ENCODE measurements at places on chromosomes 1 and 21. TPM values are rescaled to one million over a fixed set of nuclear protein-coding genes. Genes with fewer than 3 reads are reported as not detected.

RGS1 gene
- 12.0 TPM for total RNA-seq

KCNA3 gene
- total RNA-seq: 38.1 TPM

SMCP gene
- not detected for total RNA-seq

AVPR1B gene
- not detected for total RNA-seq

PTPN7 gene
- total RNA-seq: 597 TPM

RIPPLY3 gene
- 0.10 TPM for total RNA-seq

KRTAP13-2 gene
- not detected for total RNA-seq

SRGAP2B gene
- 44.4 TPM for total RNA-seq

TINAGL1 gene
- total RNA-seq: not detected

HTR1D gene
- total RNA-seq: not detected

NKAIN1 gene
- not detected for total RNA-seq

Measured in activated T-helper 1 cell treated with anti-CD3 and anti-CD28 coated beads, Interleukin-12 subunit alpha, Interleukin-12 subunit beta, Interleukin-2, Interleukin-4 antibody, amounts not matched to agents 30 ng/mL and 10 ng/mL and 1 ng/mL, durations not matched to agents 14 hours and 24 hours and 36 hours (primary cell).